CD4-positive, alpha-beta T cell treated with Interleukin-15 for 1 hour (primary cell): ENCODE measurements at places on chromosomes 16 and 17.

- no peak for DNase-seq
Measured at GRCh38 chr17:33019161-33019890, 27.7 kb downstream of the SPACA3 start.

DNA sequence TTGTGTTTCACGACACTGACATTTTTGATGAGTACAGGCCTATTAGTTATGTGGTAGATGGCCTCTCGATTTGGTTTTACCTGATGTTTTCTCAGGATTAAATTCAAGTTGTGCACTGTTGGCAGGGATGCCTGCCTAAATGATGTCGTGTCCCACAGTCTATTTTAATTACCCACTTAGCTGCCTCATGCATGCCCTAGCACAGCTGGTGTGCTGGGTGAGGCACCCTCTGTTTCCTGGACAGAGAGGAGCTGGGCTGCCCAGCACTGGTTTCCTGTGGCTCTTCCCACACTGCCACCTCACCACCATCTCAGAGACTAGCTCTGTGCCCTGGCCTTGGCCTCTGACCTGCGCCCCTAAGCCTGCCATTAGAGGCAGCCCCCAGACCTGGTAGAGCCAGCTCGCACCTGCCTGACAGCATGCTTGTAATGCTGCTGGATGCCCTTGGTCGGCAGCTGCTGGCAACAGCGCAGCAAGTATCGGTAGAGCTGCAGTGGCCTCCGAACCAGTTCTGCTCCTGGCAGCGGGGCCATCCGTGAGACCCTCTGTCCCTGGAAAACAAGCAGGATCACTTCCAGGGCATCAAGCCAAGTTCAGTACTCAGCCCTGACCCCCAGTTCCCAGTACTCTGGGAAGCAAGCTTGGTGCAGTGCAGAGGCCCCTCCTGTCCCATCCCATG lies 10.9 kb downstream of the LYRM9 start:
- DNase-seq: no peak

GRCh38 chr17:66547151-66547865 lies 244.9 kb downstream of the PRKCA start:
- no peak for DNase-seq

- DNase-seq: no peak
Measured at GRCh38 chr16:17511340-17511739, 40.6 kb upstream of the XYLT1 start.

DNA sequence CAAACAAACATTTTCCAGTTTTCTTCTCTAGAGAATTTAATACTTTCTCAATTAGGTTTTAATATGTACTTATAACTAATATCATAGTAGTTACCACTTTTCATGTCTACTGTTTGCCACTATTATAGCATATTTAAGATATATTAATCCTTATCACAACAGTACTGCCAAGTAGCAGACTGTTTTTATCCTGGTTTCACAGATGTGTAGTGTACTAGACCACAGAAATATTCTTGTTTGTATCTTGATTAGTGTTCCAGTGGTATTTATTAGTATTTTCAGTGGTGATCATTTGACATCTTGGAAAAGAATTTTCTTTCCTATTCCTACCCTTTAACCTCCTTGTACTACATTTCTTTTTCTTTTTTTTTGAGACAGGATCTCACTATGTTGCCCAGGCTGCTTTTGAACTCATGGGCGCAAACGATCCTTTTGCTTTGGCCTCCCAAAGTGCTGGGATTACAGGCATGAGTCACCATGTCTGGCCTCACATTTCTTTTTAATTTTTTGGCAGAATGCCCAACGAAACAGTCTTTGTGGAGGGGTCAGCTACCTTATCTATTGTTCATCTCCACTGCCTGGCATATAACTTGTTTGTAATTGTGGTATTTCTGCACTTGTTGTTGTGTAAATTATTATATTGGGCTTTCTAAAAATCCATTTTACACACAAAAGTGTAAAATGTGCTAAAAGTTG lies 27.2 kb downstream of the MAP2K4 start:
- no peak for DNase-seq

GRCh38 chr17:51853857-51854256 lies 304.7 kb downstream of the CA10 start:
- DNase-seq: no peak

- DNase-seq: no peak
Measured at GRCh38 chr17:40224718-40225550, 5.8 kb downstream of the WIPF2 start.

DNA sequence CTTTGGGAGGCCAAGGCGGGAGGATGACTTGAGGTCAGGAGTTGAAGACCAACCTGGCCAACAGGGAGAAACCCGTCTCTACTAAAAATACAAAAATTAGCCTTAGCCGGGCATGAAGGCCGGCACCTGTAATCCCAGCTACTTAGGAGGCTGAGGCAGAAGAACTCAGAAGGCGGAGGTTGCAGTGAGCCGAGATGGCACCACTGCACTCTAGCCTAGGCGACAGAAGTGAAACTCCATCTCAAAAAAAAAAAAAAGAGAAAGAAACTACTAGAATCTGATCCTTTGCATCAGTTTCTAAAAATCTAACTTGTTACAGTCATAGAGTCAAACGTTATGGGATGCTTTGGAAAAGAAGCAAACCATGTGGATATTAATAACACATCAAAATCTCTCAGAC lies 1.6 kb upstream of the PECAM1 start:
- no peak for DNase-seq
